ENCODE measurements at places on chromosomes 1 and 21.

- peak; percentile 99 for DNase-seq
Measured at GRCh38 chr1:211497489-211498045, 5.6 kb upstream of the RD3 start.

DNA sequence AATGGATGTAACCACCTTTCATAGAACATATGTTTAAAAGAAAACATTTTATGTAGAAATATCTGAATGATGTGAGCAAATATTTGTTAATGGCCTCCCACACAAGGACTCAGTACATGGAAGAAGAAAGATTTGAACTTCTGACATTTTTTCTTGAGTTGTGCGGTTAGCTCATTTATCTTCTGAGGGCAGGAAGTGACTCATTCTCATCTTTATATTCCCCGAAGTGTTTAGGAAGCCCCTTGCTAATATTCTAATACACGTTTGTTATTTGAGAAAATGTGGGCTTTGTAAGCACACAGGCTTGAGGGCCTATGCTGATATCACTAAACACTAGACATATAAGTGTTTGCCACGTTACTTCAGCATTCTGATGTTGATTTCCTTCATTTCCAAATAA lies 392.5 kb upstream of the PTBP2 start:
- no peak for DNase-seq

GRCh38 chr1:223716302-223716862 lies 4.0 kb downstream of the CAPN2 start:
- peak; percentile 25 for DNase-seq

- DNase-seq: no peak
Measured at GRCh38 chr1:90821152-90821787, 104.2 kb upstream of the BARHL2 start.

GRCh38 chr1:32361674-32362473 lies 411 bp downstream of the FAM229A start:
- DNase-seq: no peak

- DNase-seq: no peak
Measured at GRCh38 chr1:21066356-21067012, 110.2 kb downstream of the EIF4G3 start.

DNA sequence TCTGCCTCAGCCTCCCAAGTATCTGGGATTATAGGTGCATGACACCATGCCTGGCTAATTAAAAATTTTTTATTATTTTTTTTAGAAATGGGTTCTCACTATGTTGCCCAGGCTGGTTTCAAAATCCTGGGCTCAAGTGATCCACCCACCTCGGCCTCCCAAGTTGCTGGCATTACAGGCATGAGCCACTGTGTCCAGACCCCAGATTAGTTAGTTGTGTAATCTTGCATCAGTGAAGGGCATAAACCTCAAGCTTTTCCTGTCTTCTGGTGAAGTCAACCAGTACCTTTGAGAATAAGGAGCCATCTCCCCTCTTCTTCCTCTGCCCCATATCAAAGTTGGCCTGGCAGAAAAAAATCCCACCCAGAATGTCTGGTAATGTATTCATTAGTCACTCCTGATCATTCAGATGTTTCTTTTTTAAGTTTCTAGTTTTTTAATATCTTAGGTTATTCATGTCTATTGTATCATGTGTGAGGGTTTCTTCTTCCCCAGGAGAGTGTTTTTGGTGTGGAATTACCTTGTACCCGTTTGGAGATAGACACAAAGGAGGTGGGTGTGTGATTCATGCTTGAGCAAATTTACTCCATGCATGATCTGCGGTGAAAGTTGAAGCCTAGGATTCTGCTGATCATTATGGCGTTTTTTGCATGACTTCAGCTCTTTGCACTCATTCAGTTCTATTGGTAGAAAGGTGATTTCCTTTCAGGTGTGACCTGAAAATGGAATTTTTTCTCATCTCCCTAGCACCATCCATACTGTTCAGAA lies 144.0 kb downstream of the FMN2 start:
- DNase-seq: no peak

GRCh38 chr1:198517623-198518199 lies 22.8 kb downstream of the ATP6V1G3 start:
- no peak for DNase-seq

GRCh38 chr1:41357451-41358101 lies 3.7 kb upstream of the FOXO6 start:
- peak; percentile 92 for DNase-seq

GRCh38 chr1:225544924-225545323 lies 108.0 kb downstream of the ENAH start:
- DNase-seq: no peak
